Cardiac muscle cell (in vitro differentiated cells and primary cell): ENCODE measurements at places on chromosomes 4 and X.

- DNase-seq, result no peak
These were observed 345.3 kb upstream of the BMP3 start for GRCh38 chr4:80685214-80685613.

DNA sequence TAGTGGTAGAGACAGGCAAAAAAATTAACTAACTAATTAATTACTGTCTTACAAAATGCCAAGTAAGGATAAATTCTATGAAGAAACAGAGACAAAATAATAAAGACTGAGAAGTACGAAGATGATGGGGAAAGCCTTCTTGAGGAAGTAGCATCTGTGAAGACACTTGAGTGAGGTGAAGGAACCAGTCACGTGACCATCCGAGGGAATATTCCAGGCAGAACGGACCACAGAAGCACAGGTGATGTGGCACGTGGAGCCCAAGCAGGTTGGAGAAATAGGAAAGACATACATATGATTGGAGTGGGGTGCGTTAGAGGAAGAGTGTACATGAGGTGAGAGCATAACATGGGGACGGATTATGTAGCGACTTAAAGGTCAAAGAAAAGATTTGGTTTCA lies 30.5 kb upstream of the SPP1 start:
- no peak for DNase-seq

DNA sequence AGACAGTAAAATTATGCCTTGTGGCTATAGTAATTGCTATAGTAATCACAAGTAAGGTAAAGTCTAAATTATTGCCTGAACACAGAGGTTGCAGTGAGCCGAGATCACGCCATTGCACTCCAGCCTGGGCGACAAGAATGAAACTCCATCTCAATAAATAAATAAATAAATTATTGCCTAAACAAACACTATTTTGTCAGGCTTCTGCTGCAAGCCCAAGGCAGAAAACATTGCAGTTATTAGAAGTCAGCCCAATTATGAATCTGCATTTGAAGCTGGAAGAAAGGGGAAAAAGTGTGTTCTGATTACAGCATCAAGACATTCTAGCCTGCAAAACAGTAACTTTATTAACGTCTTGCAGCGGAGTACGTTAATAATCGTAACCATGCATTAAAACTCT lies 17.1 kb downstream of the HSD17B13 start:
- DNase-seq, result no peak

- peak; percentile 3 for DNase-seq
These were observed 89.7 kb upstream of the TFDP3 start for GRCh38 chrX:133307637-133308498.

DNA sequence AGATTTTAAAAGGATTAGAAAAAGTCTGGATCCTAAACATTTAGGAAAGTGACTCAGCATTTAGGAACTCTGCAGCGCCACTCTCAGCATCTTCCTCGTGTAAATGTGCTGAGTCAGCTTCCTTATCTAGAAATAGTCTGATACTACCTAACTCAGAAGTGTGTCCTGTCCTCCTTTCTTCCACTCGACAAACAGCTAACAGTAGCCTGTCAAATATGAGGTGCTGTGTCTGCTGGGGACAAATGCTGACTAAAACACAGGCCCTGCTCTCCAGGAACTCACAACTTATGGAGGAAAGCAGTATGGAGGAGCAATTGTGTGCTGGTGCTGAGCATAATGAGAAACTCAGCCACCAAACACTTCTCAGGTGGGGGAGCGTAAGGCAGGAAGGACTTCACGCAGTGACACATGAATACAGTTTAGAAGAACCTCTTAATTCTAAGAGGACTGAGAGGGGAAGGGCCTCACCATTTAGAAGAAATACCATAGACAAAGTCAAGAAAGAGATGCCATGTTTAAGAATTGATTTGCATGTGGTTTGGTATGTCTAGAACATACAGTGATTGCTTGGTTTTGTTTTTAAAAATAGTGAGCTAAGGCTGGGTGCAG lies 125.3 kb downstream of the SOWAHB start:
- DNase-seq, result no peak

- DNase-seq, result peak; percentile 76
These were observed 93.6 kb downstream of the PDLIM5 start for GRCh38 chr4:94545296-94545695.

DNA sequence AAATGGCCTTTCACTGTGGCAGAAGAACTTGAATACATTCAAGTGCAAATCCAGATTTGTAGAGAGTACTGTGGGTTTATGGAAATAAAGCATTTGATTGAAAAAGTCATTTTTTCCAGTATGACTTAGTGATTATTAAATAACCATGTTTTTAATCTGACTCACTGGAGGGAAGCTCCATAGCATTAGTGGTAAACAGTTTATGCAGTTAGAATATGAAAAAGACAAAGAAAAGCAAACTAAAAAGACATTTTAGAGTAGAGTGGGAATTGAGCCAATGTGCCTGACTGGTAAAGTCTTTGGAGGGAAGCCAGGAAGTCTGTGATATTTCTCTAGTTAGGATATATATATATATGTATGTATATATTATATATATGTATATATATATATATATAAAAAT lies 53.4 kb downstream of the FAT4 start:
- DNase-seq, result no peak
